NCI-H187 (cell line): ENCODE measurements at places on chromosomes 5 and 9.

DNA sequence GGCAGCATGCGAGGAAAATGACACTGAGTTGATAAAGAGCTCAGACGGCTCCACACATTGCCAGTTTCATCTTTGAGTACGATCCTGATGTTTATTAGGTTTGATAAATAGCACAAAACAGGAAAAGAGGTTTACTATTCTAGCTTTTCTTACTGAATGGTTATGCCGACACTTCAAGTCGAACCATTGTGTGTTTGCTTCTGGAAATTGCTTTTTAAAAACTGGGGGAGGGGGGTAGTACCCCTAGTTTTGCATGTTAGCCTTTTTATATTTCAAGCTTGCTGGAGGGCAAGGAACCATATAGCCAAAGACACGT is 5.2 kb downstream of the PTCH1 start:
- DNase-seq, result no peak

- DNase-seq, result no peak
Measured at GRCh38 chr5:117405197-117405596, 830.6 kb upstream of the SEMA6A start.

- no peak for DNase-seq
Measured at GRCh38 chr5:76305269-76305668, 97.8 kb upstream of the IQGAP2 start.

DNA sequence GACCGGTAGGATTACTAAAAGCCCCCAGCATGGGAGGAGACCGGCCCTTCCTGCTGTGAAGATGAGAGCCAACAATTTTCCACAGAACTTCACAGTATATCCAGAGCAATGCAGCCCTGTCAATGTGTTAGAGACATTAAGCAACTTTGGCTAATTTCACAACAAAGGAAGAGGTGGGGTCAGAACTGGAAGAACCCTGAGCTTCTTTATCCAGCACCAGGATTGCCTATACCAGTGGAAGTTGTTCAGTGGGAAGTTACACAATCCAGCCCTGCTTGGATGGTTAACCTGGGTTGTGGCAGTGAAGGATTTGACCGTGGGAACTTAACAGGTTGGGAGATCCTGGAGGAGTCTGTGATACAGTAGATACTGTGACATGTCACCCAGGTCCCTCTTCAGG is 197.0 kb downstream of the FBN2 start:
- DNase-seq, result no peak

DNA sequence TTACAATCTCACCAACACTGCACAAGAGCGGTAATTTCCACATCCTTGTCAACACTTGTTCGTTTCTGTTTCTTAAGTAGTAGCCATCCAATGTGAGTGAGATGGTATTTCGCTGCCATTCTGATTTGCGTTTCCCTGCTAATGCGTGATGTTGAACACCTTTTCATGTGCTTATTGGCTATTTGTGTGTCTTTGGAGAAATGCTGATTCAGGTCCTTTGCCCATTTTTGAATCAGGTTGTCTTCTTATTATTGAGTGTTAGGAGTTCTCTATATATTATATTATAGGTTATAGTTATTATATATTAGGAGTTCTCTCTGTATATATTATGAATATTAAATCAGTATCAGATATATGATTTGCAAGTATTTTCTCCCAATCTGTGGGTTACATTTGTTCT is 59.9 kb upstream of the IRX4 start:
- DNase-seq, result no peak

DNA sequence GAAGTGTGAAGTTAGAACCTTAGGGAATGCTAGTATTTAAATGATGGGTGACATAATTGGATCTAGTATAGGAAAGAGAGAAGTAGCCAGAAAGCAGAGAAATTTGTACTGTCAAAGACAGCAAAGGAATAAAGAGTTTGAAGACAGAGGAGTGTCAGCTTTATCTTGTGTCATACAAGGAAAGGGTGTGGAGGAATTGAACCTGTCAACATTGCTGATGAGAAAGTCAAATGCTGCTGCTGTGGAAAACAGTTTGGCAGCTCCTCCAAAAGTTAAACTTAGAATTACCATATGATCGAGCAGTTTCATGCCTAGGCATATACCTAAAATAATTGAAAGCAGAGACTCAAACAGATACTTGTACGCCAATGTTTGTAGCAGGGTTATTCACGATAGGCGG is 63.7 kb downstream of the DENND4C start:
- DNase-seq, result no peak

- DNase-seq, result no peak
Measured at GRCh38 chr5:143614831-143615230, 197.1 kb upstream of the HMHB1 start.
